NCI-H526 (cell line): ENCODE measurements at places on chromosomes 4 and X.
A peak's percentile ranks its signal among the peaks of the same experiment; 100 is the strongest.

DNA sequence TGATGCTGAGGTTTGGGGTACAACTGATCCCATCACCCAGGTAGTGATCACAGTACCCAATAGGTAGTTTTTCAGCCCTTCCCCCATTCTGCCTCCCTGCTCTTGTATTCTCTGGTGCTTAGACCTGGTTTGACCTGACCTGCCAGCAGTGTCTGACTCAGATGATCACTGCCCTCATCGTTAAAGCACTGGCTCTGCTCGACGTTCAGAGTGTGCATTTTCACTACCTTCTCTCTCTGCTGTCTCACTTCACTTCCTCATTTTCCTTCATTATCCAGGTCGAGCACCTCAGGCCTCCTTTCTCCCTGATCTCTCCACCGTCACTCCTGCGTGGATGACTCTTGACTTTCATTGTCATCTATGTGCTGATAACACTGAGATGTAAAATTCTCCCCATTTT is 83.6 kb downstream of the PARM1 start:
- no peak for DNase-seq

GRCh38 chrX:104172788-104173187 is 6.5 kb downstream of the FAM199X start:
- DNase-seq: no peak

DNA sequence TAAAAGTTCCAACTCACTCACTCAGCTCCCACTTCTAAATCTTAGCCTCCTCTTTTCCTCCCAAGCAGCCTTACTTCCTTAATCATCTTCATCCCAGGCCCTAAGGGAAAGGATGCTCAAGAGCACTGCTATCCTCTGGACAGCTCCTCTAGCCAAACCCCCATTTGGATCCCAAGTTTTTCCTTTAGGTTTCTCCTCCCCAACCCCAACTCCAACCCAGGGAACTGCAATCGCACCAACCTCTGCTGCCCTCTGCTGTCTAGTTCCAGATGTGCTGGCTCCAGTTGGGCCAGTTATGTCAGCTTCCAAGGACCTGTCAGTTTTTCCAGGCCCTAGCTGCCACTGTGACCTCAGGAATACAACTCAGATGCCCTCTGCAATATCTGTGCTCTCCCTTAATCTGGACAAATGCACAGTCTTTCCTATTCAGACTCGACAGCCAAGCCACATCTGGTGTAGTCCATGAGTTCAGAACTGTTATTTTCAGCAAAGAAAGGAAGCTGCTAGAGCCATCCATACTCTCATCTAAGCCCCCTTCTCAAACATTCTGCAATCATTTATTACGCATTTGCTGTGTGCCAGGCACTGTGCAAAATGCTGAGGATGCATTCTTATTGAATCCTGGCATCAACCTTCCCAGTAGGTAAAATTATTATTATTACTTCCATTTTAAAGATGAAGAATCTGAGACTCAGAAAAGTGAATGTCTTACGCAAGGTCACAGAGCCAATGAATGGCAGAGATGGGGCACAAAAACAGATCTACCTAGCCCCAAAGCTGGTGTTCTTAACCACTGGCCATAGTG is 12.3 kb upstream of the XPNPEP2 start:
- DNase-seq: peak; percentile 59

GRCh38 chr4:40583850-40584439 is 45.7 kb downstream of the RBM47 start:
- no peak for DNase-seq

DNA sequence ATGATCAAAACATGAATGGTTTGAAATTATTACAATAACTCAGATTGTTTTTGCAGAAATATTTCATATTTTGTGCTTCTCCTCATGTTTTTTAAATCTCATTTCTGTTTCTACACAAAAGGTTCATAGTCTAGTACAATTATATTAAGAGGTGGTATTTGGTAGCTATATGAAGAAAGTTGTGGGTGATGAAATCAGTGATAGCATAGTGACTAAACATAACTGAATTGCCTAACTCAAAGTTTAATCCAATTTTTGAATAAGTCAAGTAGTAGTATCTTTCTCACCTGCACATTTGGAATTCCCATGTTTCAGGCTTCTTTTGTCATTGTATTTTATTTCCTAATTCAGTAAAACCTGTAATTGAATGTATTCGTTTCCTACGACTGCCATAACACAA is 648.7 kb downstream of the GRID2 start:
- DNase-seq: no peak

- DNase-seq: no peak
Observed at GRCh38 chr4:661231-661630, 12.8 kb downstream of the ATP5ME start.

DNA sequence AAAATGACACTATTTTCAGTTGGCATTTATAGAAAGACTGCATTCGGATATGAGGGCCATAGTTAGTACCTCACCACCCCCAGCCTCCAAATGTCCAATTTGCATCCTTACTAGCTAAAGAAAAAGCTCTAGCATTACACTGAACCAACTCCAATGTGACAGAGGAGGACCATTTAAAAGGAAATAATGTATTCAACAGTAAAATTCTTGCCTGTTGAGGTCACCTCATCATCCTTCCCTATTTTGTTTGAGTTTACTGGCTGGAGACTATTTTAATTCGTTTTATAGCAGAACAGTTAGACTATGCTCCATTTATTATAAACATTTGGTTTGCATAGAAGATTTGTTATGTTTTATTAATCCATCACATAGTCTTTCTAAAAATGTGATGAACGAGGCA is 88.2 kb upstream of the PPARGC1A start:
- no peak for DNase-seq

- no peak for DNase-seq
Observed at GRCh38 chr4:143555676-143556075, 42.2 kb downstream of the SMARCA5 start.

- DNase-seq: no peak
Observed at GRCh38 chr4:84680956-84681355, 98.0 kb downstream of the CDS1 start.
